ENCODE measurements at places on chromosomes 7 and 10. TPM values are rescaled to one million over a fixed set of nuclear protein-coding genes. Genes with fewer than 3 reads are reported as not detected.
A peak's percentile ranks its signal among the peaks of the same experiment; 100 is the strongest.

The OR6V1 gene
- not detected for total RNA-seq

The HOXA5 gene
- not detected for total RNA-seq

The GHRHR gene
- total RNA-seq = not detected

The UTF1 gene
- not detected for total RNA-seq

The GBX1 gene
- not detected for total RNA-seq

The PAPSS2 gene
- 0.20 TPM for total RNA-seq

The CADPS2 gene
- not detected for total RNA-seq

The PPP3CB gene
- 36.5 TPM for total RNA-seq

The INMT gene
- total RNA-seq = not detected

The IFIT1B gene
- not detected for total RNA-seq

The IDI2 gene
- total RNA-seq = not detected

GRCh38 chr7:139871331-139871730, 42.3 kb downstream of the TBXAS1 start:
- DNase-seq = no peak
- no peaks in the 10 kb centered on the region for H3K27me3 ChIP-seq
- no peaks in the 10 kb centered on the region for H3K4me1 ChIP-seq
- H3K4me3 ChIP-seq = no peak overlapping the region

DNA sequence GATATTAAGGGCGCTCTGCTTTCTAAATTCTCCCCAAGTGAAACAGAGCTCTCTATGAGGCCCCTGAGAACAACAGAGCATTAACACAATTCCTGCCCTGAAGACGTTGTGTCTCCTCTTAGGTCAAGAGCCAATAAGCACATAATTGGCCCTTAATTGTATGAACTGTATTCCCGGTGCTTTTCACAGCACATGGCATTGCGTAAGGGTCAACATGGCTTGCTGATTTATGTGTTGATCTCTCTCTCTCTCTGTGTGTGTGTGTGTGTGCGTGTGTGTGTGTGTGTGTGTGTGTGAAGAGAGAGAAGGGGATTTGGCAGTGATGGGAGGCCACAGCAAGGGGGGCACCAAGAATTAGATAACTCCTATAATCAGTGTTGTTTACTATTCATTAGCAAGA, 40.5 kb downstream of the LYZL1 start:
- no peaks in the 10 kb centered on the region for H3K4me1 ChIP-seq
- no peak overlapping the region for H3K27ac ChIP-seq
- H3K36me3 ChIP-seq = no peaks in the 10 kb centered on the region
- H3K27me3 ChIP-seq = peaks cover 11% of the 10 kb centered on the region

GRCh38 chr10:84837041-84837812, 508.8 kb downstream of the CCSER2 start:
- H3K4me1 ChIP-seq = no peaks in the 10 kb centered on the region
- H3K27me3 ChIP-seq = peaks cover 2% of the 10 kb centered on the region
- H3K36me3 ChIP-seq = no peaks in the 10 kb centered on the region
- DNase-seq = no peak
- no peak overlapping the region for H3K4me3 ChIP-seq

GRCh38 chr10:61877887-61878739, 23.4 kb upstream of the ARID5B start:
- DNase-seq = no peak
- no peak overlapping the region for H3K4me3 ChIP-seq
- no peaks in the 10 kb centered on the region for H3K36me3 ChIP-seq
- H3K4me1 ChIP-seq = peaks cover 26% of the 10 kb centered on the region
- H3K27me3 ChIP-seq = peaks cover 7% of the 10 kb centered on the region
- H3K27ac ChIP-seq = no peak overlapping the region

GRCh38 chr10:58867683-58868082, 308.8 kb upstream of the PHYHIPL start:
- H3K27me3 ChIP-seq = peaks cover 2% of the 10 kb centered on the region
- no peak overlapping the region for H3K27ac ChIP-seq
- no peaks in the 10 kb centered on the region for H3K36me3 ChIP-seq
- no peaks in the 10 kb centered on the region for H3K4me1 ChIP-seq
- no peak overlapping the region for H3K4me3 ChIP-seq

- no peaks in the 10 kb centered on the region for H3K36me3 ChIP-seq
- no peak overlapping the region for H3K4me3 ChIP-seq
- H3K27ac ChIP-seq = no peak overlapping the region
- DNase-seq = no peak
- H3K4me1 ChIP-seq = no peaks in the 10 kb centered on the region
These were observed 32.4 kb downstream of the SLIT1 start for GRCh38 chr10:97153270-97153850.

DNA sequence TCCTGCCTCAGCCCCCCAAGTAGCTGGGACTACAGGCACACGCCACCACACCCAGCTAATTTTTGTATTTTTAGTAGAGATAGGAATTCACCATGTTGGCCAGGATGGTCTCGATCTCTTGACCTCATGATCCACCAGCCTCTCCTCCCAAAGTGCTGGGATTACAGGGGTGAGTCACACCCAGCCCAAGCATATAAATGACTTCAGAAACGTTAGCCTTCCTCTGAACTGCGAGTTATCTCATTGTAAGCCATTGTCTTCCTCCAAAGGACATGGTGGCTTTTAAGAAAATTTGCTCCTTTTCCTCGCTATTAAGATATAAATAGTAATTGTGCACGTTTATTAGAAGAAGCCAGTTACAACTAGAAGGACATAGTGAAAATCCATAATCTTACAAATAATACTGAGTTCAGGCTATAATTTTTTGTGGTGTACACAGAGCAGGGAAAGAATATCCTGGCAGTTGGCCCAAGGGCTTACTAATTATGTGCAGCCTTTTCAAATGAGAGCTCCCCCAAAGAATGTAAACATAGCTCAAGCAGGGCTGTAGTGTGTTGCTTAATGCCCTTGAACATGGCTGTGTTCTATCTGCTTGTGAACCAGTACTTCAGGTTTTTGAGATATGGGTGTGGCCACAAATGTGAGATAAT, 495.8 kb downstream of the PARD3 start:
- no peaks in the 10 kb centered on the region for H3K36me3 ChIP-seq
- DNase-seq = no peak
- H3K27me3 ChIP-seq = no peaks in the 10 kb centered on the region
- no peaks in the 10 kb centered on the region for H3K4me1 ChIP-seq
- no peak overlapping the region for H3K4me3 ChIP-seq

DNA sequence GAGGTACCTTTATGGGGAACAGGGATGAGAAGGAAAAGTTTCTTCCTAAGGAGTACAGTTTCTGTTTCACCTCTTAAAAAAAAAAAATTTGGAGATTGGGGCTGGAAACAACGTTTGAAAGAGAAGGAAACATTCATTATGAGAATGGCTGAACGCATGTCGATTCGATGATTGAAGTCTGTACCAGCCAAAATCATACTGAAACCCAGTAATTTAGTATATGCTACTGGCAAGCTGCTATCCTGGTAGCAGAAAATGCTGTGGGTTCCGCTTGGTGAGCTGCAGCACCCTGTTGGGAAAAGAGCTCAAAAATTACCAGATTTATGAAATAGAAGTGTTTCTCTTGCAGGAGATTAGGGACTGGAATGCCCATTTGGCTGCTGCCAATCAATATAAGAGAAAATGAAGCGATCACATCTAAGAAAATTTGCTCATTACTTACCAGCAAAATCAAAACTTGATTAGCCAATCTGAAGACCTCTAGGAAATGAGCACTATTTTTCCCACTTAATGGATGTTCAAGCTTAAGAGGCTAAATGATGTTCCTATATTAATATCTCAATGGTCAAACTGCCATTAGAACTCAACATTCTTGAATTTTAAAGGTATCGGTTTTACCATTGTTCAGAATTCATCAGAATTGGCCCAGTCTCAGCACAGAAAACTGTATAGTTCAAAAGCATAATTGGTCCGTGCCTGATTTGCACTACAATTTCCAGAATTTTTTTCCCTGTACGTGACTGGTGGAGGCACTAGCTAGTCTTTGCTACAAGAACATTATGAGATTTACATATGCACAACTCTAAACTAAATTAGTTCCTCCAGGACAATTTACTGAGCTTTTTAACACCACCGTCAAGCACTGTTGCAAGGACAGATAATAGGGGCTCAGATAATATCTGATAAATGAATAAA, 1.2 kb upstream of the ITGB1 start:
- peaks cover 42% of the 10 kb centered on the region for H3K4me1 ChIP-seq
- H3K27me3 ChIP-seq = no peaks in the 10 kb centered on the region
- peak overlapping the region; percentile 92 for H3K27ac ChIP-seq
- H3K4me3 ChIP-seq = peak overlapping the region; percentile 86

GRCh38 chr10:102537367-102537766, 33.6 kb downstream of the SUFU start:
- no peaks in the 10 kb centered on the region for H3K36me3 ChIP-seq
- no peaks in the 10 kb centered on the region for H3K27me3 ChIP-seq
- H3K27ac ChIP-seq = no peak overlapping the region
- H3K4me3 ChIP-seq = no peak overlapping the region

DNA sequence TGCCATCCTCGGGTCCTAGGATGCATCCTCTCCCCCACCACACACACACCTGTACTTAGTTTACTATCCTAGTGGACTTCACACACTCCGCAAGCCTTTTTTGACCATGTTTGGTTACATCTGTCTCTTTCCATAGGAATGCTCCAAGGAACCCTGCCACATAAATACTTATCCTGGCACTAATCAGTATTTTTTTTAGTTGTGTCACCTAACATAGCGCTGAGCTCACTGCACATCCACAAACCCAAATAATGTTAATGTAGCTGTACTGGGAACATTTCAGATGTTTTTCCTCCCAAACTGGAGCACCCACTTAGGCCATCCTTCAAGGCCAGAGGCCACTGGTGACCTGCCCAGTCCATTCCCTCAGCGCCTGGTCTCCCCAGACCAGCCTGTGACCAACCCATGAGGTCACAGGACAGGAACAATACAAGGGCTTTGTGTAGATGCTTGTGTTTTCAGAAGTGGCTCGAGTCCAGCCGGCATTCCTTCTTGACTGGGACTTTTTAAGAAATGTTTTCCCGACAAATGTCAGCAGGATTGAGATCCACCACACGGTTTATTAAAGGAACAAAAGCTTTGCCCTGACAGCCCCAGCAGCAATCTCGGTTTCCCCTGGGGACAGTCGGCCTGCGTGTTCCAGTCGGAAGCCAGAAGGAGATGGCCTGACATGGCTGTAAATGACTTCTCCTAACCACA, 181.4 kb downstream of the JCAD start:
- H3K27ac ChIP-seq = no peak overlapping the region
- no peaks in the 10 kb centered on the region for H3K36me3 ChIP-seq
- H3K27me3 ChIP-seq = peaks cover 9% of the 10 kb centered on the region
- no peak for DNase-seq

DNA sequence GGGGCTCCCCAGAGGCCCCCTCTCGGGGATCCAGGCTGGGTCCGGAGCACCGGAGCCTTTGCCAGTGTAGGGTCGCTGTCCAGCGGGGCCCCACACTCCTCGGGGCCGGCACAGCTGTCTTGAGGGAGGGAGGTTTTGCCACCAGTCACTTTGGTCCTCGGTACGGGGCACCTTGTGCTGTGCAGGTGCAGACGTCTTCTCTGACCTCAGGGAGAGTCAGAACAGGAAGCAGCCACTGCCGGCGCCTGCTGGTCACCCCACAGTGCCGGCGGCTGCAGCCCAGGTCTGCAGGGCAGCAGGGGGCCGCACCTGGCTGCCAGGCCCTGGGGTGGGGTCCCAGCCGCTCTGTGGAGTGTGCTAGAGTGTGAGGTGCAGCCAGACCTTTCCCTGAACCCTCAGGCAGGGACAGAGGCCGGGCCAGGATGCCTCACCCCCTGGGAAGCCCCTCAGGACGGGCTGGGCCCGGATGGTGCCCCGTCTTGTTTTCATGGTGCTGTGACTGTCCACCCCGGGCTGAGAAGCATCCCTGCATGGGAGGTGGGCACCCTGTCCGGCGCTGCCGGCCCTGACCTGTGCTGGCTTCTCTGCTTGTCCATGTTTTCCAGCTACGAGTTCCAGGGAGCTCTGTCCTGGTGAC, 8.2 kb downstream of the MAFK start:
- H3K27me3 ChIP-seq = no peaks in the 10 kb centered on the region
- no peak for DNase-seq
- H3K4me3 ChIP-seq = no peak overlapping the region
- peaks cover 7% of the 10 kb centered on the region for H3K4me1 ChIP-seq
- no peak overlapping the region for H3K27ac ChIP-seq

DNA sequence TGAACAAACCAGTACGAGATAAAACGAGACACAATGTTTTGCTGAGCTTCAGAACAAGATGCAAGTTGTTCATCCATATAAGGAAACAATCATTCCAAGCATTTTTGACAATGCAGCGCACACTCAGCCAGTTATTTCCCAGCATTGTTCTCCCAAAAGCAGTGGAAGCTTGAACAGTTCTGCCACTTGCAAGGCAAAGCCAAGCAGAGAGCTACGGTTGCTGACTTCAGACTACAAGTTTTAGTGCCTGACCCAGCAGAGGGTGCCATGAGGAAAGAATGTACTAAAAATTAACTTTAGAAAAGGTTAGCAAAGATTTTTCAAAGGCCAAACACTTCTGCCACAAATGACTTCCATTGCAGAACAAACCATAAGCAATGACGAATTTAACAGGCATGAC, 152.5 kb downstream of the SLC25A13 start:
- H3K4me1 ChIP-seq = no peaks in the 10 kb centered on the region
- no peak overlapping the region for H3K4me3 ChIP-seq
- no peaks in the 10 kb centered on the region for H3K27me3 ChIP-seq
- peaks cover 16% of the 10 kb centered on the region for H3K36me3 ChIP-seq

GRCh38 chr7:84970670-84971069, 216.2 kb downstream of the SEMA3D start:
- H3K36me3 ChIP-seq = no peaks in the 10 kb centered on the region
- H3K4me1 ChIP-seq = no peaks in the 10 kb centered on the region
- no peaks in the 10 kb centered on the region for H3K27me3 ChIP-seq
- H3K27ac ChIP-seq = no peak overlapping the region

DNA sequence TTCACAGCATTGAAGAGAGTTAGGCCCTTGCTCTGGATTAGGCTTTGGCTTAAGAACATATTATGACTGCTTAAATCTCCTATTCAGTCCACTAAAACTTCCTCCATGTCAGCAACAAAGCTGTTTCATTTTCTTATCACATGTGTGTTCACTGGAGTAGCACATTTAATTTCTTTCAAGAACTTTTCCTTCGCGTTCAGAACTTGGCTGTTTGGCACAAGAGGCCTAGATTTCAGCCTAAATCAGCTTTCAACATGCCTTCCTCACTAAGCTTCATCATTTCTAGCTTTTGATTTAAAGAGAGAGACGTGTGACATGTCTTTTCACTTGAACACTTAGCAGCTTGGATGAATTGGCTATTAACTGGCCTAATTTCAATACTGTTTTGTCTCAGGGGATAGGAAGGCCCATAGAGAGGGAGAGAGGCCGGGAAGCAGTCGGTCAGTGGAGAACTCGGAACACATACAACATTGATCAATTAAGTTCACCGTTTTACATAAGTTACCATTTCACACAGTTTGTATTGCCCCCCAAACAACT, 885.2 kb upstream of the AUTS2 start:
- no peaks in the 10 kb centered on the region for H3K27me3 ChIP-seq
- no peak for DNase-seq
- no peak overlapping the region for H3K4me3 ChIP-seq
- H3K27ac ChIP-seq = no peak overlapping the region
- no peaks in the 10 kb centered on the region for H3K4me1 ChIP-seq
- no peaks in the 10 kb centered on the region for H3K36me3 ChIP-seq

GRCh38 chr10:132593900-132594876, 56.6 kb downstream of the INPP5A start:
- peaks cover 55% of the 10 kb centered on the region for H3K4me1 ChIP-seq
- no peak for DNase-seq
- H3K36me3 ChIP-seq = peaks cover 6% of the 10 kb centered on the region
- H3K4me3 ChIP-seq = no peak overlapping the region
- H3K27me3 ChIP-seq = no peaks in the 10 kb centered on the region
